Body of pancreas (tissue), 4 donors: ENCODE measurements at places on chromosomes 6 and 20.

DNA sequence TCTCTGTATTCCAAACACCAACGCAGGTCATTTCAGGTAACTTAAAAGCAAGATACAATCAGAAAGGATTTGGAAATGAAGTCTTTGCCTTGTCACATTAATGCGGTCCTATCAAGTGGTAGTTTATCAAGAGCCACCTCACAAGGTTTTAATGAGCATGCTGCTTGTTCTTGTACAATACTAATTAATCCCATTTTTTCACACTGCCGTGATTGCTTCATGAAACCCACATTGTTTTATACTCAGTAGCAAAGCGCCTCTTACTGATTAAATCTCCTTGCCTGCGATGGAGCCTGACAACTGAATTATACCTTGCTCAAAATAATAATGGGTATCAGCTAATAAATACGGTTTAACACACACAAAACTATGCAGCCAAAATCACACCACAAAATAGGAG is 234.1 kb upstream of the TSHZ2 start:
- no peak for DNase-seq

DNA sequence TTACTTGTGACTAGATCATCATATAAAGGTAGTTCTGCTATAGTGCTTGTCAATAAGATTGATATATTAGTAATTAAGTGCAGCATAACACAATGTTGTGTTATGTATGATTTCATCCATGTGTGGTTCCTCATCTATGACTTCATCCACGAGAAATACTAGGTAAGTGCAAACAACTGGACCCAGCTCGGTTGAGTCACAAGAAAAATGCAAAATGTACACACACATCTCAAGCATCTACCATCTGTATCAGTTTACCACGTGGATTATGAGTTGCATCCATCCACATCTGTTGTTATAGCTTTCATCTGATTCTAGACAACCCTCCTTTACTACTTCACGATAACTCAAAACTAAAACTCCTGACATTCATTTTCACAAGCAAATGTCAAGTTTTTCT is 517.0 kb upstream of the CITED2 start:
- DNase-seq = no peak

GRCh38 chr6:134667111-134667510 is 282.8 kb downstream of the ALDH8A1 start:
- no peak for DNase-seq

- no peak for DNase-seq
Observed at GRCh38 chr20:61251529-61252393, at the start of gene CDH4. Gene CDH4 (plus strand): TSS chr20:61252261.

DNA sequence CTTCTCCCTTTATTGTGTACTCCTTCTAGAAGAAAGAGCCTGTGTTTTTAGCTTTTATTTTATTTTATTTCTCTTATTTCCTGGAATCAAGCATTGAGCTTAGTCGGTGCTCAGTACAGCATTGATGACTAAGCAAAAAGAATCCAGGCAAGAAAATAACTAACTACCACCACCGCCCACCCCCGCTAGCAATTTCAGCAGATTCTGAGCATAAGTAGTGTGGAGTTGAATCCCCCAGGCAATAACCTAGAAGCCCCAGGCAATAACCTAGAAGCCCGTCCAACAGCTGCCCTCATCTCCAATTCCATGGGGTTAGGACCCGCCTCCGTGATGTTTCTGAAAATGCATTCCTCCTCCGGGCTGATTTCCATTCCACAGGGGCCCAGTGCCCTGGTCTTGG is 258.0 kb upstream of the TAB2 start:
- no peak for DNase-seq

GRCh38 chr20:11112832-11113231 is 439.0 kb upstream of the JAG1 start:
- no peak for DNase-seq

- peak; percentile 57 for DNase-seq
Observed at GRCh38 chr20:37845241-37845681, 57.7 kb upstream of the VSTM2L start.

- no peak for DNase-seq
Observed at GRCh38 chr6:33781131-33781975, 7.6 kb downstream of the LEMD2 start.

DNA sequence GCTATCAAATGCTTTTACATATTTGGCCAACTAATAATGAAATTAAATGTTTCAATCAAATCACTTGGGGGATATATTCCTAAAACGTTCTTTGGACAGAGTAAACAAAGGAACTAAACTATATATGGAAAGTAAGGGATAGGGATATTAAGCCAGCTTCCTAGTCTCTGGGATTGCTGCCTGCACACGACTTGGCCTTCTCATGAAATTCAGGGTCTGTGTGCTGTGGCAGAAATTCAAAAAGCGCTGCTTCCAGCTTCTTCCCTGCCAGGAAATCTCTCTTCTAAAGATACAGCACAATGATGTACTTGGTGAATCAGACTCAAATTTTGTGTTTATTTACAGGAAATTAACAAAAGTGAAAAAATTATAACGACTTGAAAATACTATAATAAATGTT is 206.3 kb upstream of the RAB32 start:
- DNase-seq = no peak

DNA sequence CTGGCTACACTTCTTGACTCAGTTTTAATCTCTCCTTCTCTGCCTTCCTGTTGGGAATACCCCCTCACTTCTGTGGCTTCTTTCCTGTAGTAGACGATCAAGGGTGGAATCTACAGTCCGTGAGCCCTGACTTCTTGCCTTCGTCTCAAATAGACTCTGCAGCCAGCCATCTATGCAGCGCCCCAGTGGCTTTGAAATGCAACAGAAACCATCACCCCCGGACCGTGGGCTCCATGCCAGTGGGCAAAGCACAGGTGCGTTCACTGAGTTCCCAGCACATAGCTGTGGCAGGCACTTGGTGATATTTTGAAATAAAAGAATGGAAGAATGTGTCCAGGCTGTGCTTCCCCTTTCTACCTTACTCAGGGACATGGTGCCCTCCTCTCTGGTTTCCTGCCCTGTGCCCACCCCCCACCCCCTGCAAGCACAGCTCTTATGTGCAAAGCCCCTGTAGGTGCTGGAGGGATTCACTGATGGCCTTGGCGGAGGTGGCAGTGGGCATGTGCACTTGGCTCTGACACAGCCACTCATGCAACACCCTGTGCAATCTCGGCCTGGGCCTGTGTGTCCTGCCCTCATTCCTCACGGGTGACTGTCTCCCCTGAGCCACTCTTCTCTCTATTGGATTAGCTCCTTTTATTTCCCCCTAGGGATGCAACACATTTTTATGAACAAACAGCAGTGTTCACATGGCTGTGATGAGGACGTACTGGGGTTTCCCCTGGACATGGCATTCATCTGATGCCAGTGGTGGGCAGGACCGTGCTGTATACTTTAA is 5.5 kb upstream of the CDSN start:
- DNase-seq = no peak

- DNase-seq = no peak
Observed at GRCh38 chr6:159107451-159108260, 61.5 kb upstream of the FNDC1 start.

DNA sequence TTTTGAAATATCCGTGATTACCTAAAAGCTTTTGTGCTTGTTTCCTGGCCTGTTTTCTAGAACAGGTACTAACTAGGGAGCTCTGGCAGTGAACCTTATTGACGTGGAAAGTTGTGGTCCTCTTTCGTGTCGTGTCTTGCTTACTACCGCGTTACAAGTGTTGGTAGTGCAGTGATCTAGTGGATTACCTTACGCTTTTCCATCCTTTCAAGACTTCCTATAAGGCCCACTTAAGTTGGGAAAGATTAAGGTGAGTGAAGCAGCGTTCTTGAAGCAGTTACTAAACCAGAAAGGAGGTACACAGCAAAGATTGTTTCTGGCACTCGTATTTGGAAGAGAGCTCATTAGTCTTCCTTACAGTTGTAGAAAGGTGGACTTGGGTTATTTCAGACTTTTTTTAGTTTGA is 1.9 kb downstream of the PNRC1 start:
- no peak for DNase-seq

DNA sequence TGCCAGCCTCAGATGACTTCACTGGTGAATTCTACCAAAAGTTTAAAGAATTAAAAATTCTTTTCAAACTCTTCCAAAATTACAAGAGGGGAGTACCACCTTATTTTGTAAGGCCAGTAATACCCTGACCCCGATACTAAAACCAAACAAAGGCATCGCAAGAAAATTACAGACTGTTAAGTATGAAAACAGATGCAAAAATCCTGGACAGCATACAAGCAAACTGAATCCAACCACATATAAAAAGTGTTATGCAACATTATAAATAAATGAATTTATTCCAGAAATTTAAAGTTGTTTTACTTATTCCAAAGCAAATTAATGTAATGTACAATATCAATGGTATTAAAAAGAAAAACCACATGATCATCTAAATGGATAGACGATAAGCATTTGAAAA is 873.6 kb upstream of the GJE1 start:
- DNase-seq = no peak

- peak; percentile 85 for DNase-seq
Observed at GRCh38 chr6:72182337-72183246, 296.2 kb downstream of the RIMS1 start.

DNA sequence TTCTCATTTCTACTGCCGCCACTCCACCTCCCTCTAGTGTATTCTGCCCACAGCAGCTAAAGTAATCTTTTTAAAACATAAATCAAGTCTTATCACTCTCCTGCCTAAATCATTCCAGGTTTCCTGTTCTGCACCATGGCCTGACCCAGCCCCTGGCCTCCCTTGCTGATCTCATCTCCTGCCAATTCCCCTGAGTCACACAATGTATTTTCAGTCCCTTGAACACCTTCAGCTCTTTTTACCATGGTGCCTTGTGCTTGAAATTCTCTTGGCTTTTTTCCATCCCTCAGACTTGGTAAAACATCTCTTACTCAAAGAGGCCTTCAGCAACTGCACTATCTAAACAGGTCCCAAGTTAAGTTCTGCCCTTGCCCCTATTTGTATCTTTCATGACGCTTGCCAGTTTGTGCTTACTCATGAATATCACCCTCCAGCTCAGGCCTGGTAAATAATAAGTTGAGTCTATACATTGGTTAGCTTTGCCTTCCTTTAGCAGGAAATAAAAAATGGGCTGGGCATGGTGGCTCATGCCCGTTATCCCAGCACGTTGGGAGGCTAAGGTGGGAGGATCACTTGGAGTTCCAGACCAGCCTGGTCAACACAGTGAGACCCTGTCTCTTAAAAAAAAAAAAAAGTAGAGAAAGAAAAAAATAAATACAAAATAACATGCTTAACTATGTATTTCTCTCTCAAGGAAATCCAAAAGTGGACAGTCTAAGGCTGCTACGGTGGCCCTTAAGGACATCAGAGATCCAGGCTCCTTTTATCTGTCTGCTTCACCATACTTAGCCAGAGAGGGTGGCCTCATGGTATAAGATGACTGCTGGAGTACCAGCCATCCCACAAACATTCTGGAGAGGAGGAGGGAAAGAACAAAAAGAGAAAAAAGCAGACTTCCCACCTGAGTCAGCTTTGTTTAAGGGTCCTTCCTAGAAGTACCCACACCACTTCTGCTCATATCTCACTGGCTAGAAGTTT is 62.2 kb downstream of the ARFGEF2 start:
- peak; percentile 80 for DNase-seq

DNA sequence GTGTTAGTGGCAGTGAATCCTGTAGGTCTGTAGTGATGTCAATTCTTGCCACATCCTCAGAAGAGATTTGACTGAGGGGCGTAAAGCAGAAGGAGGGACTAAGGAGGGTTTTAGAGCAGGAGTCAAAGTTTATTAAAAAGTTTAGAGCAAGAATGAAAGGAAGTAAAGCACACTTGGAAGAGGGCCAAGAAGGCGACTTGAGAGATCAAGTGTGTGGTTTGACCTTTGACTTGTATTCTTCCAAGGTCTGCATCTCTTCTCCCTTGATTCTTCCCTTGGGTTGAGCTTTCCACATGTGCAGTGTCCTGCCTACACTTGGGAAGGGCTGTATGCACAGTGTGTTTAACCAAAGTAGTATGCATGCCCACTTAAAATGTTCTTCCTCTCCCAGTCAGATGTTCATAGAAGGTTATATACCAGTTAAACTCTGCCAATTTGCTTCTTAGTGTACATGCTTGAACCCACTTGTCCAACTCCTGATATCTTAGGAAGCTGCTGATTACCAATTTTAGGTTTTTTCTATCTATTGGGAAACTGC is 627.6 kb downstream of the MMUT start:
- no peak for DNase-seq

DNA sequence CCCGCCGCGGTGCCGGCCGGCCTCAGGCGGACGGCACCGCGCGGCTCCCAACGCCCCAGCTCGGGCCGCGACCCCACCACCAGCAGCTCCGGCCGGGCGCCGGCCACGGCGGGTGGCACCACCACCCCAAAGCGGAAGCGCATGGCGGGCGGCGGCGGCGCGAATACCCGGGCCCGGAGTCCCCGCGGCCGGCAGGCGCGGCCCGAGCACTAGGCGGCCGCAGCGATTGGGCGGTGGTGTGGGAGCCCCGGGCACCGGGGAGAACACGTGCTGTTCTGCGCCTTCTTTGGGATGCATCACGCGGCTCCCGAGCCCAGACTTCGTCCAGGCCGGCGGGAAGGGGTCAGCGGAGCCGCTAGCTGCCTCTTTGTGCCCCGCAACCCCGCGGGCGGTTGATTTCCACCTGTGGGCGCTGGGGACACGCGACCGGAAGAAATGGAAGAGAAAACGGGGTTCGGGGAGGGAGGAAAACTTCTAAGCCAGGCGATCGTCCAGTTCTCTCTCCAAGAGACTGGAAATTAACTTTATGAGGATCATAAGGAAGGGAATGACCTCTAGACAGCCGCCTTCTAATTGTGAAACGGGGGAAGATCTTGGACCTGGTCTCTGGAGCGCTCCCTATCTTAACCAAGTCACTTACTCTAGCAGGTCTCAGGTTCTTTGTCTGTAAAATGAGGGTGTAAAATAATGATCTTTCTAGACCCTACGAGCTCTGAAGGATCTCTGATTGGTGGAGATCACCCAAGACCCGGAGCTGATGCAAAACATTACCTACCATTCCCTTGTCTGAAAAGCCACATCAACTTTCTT is at the start of gene EPM2A:
TSS of gene EPM2A (minus strand) at position 165 of the 810 bp plus-strand sequence. CDS start at position 143, 22 bp downstream.
- peak; percentile 87 for DNase-seq

- DNase-seq = no peak
Observed at GRCh38 chr6:148595550-148595949, 151.3 kb upstream of the UST start.

DNA sequence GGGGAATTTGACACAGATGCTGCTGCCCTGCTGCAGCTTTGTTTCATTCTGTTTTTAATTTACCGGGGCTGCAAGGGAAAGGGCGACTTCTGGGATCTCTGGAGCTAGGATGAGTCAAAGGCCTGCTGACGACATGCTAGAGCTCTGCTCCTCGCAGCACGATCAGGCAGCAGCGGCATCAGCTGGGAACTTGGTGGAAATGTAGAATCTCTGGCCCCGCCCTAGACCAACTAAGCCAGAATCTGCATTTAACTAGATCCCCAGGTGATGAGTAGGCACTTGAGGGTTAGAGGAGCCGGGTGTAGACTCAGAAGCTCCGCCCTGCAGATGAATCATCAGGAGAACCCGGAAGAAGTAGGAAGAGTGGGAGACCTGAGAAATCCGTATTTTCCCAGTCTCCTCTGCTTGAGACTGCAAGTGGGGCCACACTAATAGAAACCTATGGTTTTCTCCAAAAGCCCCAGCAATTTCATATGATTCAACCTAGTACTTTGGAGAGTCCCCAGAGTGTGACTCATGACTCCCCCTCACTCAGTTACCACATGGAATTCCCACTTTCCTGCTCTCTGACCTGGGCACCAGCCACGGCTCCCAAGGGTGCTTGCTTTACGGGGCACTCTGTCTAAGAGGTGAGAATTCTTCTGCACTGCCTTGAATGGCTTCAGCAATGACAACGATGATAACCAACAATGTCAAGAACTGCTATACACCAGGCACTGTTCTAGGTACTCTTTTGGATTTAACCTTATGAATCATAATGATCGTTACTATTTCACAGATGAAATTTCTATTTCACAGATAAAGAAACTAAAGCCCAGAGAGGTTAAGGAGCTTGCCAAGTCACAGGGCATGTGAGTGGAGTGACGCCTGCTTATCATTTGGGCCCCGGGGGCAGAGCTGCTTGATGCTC is 18.1 kb downstream of the TUBB2B start:
- DNase-seq = no peak
